ENCODE measurements at places on chromosomes 3 and 15.
A peak's percentile ranks its signal among the peaks of the same experiment; 100 is the strongest.

GRCh38 chr3:125440970-125441369 is 65.8 kb upstream of the ZNF148 start:
- DNase-seq: no peak

DNA sequence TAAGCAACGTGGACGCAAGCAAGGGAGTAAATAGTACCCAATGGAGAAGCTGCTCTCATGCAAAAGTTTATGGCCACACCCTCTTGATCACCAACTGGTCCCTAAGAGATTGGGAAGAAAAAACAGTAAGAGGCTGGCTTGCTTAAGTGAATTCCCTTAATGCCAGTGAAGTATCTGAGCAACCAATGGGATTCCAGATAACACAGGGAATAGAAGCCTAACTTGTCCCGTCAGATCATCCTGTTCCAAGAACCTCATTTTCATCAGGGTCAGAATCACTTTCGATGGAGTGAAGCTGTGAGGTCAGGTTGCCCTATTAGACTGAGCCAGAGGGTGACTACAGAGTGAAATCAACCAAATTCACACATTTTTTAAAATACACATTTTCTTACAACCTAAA is 104.3 kb downstream of the CD47 start:
- DNase-seq: no peak

DNA sequence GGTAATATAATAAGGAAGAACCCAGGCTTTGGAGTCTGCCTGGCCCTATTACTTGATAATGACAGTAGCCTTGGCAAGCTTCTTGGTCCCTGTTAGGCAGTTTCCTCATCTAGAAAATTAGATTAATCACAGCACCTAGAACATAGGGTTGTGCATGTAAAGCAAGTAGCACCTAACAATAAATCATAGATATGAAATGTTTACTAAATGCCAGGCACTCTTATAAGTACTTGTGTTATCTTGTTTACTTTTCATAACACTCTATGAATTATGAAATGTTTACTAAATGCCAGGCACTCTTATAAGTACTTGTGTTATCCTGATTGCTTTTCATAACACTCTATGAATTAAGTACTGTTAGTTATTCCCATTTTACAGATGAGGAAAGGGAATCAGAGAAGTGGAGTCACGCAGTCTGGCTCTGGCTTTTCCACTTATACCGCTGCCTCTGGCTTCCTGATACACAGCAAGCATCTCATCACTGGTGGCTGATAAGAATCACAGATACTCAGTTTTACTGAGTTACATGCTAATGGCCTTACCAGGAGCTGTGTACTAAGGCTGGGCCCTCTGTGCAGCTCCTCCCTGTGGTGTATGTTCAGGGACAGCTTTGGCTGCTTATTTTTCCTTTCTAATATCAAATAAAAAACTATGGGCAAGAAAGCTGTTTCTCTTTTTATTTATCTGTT is 123.4 kb downstream of the FEZF2 start:
- no peak for DNase-seq

- peak; percentile 33 for DNase-seq
Observed at GRCh38 chr3:194689493-194689944, 3.8 kb downstream of the FAM43A start.

- DNase-seq: no peak
Observed at GRCh38 chr3:150945226-150946032, 27.1 kb downstream of the CLRN1 start.

GRCh38 chr3:151372063-151372820 is 12.3 kb downstream of the P2RY12 start:
- DNase-seq: no peak

GRCh38 chr3:52396907-52397591 is 47.9 kb downstream of the SEMA3G start:
- no peak for DNase-seq

DNA sequence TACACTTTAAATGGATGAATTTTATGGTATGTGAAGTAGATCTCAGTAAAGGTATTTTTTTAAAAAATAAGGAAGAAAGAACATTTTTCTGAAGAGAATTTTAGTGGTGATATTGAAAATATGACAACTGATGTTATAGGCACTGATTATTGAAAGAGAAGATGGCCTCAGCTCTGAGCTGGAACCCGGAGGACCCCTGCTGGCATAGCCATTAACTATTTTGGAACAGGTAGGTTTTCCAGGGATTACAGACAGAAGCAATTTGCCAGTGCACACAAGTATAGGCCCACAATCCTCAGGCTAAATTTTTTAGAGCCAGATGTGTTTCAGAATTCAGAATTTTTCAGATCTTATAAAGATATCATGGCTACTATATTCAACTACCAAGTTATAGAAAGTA is 315.9 kb upstream of the GPR149 start:
- DNase-seq: no peak

GRCh38 chr3:16568115-16568514 is 37.1 kb downstream of the DAZL start:
- no peak for DNase-seq

GRCh38 chr3:34703053-34703452 is 904.6 kb downstream of the PDCD6IP start:
- no peak for DNase-seq

DNA sequence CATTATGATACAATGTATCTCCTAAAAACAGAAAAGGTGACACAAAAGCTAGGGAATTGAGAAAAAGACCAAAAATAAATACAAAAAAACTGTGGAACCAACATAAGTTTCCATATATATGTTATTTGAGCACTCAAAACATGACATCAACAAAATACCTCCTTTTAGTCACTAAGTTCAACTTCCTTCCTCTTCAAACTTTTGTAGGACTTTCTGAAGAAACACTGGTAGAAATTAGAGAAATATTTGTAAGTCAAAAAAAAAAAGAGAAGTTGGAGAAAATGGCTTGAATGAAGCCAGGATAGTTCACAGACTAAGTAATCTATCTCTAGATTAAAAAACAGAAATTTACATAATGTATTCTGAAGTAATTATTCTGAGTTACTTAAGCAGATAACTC is 208.4 kb upstream of the ALCAM start:
- no peak for DNase-seq

GRCh38 chr15:101604124-101604874 is 47.9 kb downstream of the TM2D3 start:
- DNase-seq: no peak
